ENCODE measurements at places on chromosomes 3 and 15.

- no peak for DNase-seq
These were observed 109.1 kb downstream of the OPA1 start for GRCh38 chr3:193701953-193702635.

DNA sequence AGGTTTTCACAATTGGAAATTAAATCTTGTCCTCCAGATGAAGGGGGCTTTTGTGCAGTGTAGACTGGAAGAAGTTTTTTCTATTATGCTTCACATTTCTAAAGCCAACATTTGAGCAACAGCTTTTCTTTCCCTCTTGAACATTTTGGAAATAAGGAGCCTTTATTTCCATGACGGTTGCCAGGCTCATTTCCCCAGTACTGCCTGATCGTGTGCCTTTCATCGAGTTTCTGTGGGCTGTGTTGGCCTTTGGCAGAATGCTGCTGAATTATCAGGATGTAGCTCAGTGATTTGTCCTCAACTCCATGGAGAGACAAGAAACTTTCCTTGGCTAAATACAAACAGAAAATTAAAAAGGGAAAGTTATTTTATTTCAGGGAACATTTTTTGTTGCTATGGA lies 314.8 kb upstream of the LRRC3B start:
- no peak for DNase-seq

- no peak for DNase-seq
These were observed 326.1 kb upstream of the ROPN1 start for GRCh38 chr3:124318014-124318413.

DNA sequence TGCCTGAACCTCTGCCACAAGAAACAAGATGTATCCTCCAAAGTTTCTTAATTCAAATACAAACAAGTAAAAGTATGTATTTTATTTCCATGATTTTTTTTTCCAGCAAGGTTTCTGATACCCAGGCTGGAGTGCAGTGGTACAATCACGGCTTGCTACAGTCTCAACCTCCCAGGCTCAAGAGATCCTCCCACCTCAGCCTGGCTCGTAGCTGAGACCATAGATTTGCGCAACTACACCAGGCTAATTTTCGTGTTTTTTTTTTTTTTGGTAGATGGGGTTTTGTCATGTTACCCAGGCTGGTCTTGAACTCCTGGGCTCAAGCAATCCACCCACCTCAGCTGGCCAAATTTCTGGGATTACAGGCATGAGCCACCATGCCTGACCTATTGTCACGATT lies 12.2 kb upstream of the VEPH1 start:
- no peak for DNase-seq

DNA sequence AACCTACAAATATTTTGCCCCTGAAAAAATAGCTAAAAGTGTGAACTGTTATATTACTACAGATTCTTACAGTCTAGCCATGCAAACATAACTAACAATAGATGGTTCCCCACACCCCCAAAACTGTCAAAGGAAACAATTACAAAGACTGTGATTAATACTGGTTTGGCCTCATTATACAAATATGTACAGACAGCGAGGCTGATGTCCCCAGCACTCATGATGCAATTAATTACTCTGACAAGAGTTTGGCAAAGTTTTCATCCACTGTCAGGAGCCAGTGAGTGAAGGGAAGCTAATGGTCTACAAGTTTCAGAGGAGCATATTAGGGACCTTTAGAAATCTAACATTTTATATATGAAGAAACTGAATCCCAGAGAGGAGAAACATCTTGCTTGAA lies 61.0 kb downstream of the HMG20A start:
- no peak for DNase-seq

DNA sequence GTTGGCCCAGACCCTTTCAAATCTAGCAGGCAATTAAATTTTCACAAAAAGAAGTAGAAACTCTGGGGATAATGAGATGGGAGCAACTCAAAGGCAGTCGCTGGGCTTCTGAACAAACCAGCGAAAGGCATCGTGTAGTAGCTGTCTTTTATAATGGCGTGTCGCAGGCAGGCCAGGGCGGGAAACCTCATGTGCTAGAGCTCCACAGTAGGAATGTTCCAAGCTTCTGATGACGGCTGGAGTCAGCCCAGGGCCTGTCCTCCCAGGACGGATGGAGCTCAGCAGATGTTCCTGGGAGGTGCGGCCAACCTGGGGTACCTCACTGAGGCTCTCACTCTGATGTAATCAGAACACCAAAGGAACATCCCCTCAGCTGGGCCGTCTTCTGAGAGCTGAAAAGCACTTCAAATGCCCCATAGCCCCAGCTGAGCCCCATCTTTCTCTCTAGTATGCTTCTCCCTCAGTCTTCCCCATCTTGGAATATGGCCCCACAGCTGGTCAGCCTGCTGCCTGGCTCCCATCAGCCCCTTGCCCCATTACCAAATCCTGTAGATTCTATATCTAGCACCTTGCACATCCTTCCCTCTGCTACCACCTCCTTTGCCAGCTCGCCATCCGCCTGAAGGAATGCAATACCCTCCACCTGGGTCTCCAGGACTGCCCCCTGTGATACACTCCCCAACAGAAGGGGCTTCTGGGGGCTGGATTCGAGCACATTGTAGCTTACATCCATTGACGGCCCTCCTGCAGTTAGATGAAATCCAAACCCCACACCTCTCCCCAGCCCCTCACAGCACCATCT lies 54.9 kb upstream of the ATP2B2 start:
- DNase-seq = no peak

DNA sequence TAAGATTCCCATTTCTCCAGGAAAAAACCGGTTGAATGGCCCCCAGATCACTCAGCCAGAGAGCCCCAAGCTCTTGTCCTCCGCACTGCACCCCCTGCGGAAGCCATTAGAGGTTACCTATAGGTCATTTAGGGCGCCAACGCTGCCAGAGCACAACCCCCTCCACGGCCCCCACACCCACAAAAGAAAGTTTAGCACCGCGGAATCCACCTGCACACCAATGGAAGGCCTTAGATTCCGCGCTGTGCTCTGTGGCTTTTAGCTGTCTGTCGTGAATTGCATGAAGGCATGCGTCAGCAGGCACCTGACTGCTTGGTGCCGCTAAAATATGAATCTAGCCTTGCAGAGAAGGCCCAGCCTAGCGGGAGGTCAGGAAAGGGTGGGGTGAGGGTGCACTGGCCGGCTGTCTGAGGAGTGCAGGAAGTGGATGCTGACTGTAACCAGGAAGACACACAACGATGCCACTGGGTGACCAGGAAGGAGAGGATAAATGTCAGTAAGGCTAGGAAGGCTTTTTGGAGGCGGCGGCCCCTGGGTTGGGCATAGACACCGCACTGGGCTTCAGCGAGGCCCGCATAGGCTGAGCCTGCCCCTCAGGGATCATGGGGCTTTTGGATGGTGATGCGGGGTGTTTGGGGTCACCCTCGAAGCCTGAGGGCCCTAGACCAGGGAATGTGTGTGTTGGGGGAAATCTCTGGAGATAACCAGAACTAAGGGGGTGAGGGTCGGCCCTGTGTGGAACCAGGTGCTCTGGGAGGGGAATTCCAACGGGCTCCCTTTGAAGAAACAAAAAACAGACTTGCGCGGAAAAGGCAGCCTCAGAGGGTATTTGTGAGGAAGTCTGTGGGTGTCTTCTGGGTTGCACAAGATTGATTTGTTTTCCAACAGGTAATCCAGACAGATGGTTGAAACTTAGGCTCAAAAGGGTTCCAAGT lies 976 bp upstream of the NUP210 start:
- peak; percentile 80 for DNase-seq

DNA sequence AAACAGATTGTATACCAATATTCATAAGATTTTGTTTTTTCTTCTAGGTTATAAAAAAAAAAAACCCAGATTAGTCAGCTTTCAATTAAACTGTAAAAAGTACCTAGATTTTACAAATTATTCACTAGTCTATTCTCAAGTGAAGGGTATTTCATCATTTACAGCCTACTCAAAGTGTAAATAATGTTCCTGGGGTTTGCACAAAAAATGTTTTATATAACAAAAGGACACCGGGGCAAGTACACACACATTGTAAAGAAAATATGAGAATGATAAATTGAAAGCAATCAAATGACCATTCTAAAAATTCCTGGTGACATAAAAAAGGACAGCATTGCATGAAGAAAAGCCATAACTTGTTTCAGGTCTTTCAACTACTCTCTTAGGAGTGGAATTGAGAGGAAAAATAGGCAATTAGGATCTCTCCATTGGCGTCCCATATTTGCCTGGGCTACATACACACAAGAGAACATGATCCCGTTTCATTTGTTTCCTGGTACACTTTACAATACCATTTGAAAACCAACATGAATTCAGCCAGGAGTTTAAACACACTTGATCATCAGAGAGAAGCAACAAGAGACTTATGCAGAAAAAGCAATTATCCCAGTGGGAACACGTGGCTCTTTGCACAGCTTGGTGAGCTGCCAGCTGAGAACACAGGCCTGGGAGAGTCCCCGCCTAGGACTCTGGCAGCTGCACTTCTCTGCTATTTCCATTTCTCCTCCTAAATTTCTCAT lies 1039.2 kb downstream of the ROBO1 start:
- DNase-seq = no peak

- DNase-seq = no peak
These were observed 50.7 kb downstream of the TFG start for GRCh38 chr3:100759950-100760349.

- no peak for DNase-seq
These were observed 35.8 kb downstream of the COL8A1 start for GRCh38 chr3:99674086-99674789.

DNA sequence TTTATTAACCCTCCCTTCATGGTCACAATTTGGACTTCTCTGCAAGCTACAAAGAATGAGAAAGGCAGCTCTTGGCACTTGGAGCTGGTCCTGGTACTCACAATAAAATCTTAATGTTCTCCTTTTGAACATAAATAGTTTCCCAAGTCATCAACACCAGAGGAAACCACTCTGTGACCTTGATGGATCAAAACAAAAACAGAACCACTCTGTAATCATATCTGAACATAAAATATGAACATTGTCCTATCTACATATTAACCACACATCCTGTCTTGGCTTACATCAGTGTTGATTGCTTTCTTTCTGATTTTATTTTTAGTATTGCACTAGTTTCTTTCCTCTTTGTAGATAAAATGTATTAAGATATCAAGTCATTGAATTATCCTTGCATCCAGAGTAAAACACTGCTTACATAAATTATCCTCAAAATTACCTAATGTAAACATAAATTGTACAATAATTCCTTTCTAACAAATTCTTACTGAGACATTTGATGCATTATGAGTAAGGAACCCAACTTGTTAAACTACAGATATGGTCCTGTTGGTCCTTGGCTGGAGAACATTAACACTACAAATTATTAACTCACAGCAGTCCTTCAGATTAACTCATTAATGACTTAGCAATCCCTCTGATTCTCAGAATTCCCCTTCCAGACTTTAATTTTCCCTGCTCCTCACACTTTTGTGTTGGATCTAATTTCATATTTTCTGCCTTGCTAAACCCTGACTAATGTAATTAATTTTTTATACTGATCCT lies 860.5 kb downstream of the DIPK2A start:
- DNase-seq = no peak

GRCh38 chr3:123653221-123653682 lies 68.4 kb upstream of the HACD2 start:
- DNase-seq = no peak

GRCh38 chr15:31437686-31438085 lies 111.1 kb downstream of the KLF13 start:
- peak; percentile 73 for DNase-seq

GRCh38 chr3:65672871-65673815 lies 365.6 kb downstream of the MAGI1 start:
- DNase-seq = no peak

- no peak for DNase-seq
These were observed 323.8 kb upstream of the AZI2 start for GRCh38 chr3:28672406-28672805.

DNA sequence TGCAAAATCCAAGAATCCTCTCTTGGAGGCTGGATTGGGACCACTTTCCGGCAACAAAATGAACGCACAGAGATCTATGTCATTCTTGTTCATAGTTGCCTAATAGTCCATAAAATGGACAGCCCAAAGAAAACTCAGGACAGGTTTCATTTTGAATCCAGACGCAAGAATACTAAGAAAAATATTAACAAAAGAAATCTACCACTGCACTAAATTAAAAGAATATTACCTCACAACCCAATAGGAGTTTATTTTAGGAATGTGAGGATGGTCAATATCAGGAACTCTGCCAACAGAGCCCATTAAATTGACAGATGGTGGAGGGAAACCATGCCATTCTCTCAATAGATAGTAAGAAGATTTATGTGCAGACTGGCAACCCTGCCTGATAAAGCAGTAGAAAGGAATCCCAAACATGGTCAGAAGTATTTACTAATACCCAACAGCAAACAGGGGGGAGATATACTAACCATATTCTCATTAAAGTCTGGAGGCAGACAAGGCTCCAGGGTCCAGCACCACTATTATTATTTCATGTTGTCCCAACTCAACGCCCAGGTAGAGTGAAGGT lies 127.6 kb downstream of the SMAD6 start:
- DNase-seq = no peak

GRCh38 chr15:44308889-44309288 lies 20.4 kb downstream of the GOLM2 start:
- no peak for DNase-seq

DNA sequence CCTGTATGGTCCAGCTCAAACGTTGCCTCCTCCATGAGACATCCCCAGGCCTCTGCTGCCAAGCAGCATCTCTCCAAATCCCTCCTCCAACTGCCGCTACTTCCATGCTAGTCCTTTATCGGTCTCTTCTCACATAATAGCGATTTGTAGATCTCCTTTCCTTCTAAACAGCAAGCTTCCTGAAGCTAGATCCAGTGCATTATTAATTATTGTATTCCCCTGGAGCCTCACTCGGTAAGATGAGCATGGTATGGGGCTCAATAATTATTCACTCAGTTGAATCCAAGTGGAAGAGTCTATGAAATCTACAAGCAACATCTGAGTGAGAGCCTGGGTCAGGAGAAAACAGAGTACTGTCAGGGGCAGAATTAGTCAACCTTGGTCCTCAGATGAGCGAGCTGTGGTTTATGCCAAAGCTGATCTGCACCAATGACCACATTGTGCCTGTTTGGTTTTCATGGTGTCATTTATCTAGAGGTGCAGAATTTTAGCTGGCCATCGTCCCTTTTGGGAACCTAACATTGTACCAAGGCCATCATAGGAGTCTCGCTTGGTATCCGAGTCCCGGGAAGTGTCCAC lies 93.8 kb upstream of the UBE2E1 start:
- no peak for DNase-seq

- DNase-seq = no peak
These were observed 114.8 kb downstream of the IGF1R start for GRCh38 chr15:98763179-98763578.

DNA sequence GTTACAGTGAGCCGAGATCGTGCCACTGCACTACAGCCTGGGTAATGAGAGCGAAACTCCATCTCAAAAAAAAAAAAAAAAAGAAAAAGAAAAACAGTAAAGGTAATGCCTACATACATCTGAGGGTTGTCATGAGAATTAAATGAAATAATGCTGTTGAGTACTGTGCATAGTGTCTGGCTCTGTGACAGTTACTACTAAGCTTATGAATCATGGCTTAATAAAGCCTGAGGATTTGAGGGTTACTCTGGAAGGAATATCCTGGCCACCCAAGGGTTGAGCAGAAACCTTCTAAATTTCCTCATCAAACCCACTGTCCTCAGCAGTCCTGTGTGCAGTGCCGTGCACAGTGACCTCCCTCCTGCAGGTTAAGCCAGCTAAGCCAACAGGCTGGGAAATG lies 26.8 kb upstream of the ELP6 start:
- DNase-seq = no peak

- DNase-seq = peak; percentile 65
These were observed 15.0 kb downstream of the KAT2B start for GRCh38 chr3:20055020-20055775.

- no peak for DNase-seq
These were observed 174.9 kb upstream of the FRMD4B start for GRCh38 chr3:69560818-69561217.

- DNase-seq = no peak
These were observed 12.6 kb downstream of the IFT57 start for GRCh38 chr3:108209579-108209978.

GRCh38 chr15:31278544-31279220 lies 48.0 kb upstream of the KLF13 start:
- DNase-seq = no peak
